GF-D8 (cell line): ENCODE measurements at places on chromosomes 11 and 22.

DNA sequence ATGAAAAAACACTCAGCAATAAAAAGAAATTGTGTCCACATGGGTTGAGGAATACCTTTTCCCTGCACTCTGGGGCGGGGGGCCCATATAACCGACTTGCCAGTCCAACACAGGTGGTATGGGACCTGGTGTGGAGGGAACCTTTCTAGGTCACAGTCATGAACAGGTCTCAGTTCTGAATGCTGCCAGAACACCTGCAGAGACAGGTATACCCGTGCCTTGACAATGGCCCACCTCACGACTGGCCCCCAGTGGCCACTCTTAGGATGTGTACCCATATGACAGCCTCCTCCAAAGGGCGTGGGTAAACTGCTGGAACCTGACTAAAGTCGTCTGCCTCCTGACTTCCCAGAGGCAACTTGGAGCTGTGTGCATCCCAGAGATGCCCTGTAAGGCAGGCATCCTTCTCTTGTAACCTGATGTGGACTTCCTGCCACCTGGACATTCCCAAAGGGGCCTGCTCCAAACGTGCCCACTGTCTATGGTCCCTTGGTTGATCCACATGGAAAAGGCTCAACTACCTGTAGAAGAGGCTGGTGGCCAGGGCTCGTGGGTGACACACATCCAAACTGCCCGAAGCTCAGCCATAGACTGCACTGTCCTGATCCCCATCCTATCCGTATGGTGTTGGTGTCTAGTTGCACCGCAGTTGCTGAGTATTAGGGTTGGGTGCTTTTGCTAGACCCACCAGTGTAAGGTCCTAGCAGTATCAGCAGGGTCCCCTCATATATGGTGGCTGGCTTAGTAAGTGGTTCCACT is 859.3 kb downstream of the BRD1 start:
- DNase-seq: no peak

- DNase-seq: no peak
These were observed 7.7 kb downstream of the CAT start for GRCh38 chr11:34446386-34446785.

DNA sequence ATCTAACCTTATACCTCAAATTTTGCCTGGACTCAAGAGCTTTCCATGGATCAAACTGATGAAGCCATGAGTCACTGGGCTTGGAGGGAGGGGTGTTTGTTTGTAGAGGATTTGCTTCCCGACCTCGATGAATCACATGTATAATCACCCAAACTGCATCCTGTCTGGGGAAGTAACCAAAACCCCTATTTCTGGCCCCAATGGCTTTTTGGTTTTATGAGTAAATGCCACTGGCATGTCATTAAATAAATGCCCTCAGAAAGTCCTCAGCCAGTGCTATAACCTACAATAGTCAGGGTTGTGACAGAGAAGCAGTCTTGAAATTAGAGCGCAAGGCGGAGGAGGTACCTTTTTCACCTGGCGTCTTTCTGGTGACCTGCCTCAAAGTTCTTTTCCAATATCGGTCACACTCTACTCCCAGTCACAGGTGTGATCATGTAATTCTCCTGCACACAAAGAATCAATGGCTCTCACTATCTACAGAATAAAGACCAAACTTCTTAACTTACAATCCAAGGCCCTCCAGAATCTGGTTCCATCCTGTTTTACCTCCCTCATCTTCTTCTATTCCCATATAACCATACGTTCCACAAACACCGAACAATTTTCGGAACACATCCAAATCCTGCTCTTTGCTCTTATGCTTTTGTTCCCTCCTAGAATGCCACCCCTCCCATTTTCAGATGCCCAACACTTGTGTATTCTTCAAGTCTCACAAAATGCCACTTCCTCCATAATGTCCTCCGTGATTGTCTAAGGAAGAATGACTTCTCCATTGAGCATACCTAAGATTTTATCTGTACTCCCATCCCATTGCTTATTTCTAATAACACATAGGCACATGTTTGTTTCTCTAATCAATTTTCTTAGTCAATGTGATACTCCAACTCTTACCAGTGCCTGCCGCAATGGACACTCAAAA is 81.3 kb upstream of the BLID start:
- no peak for DNase-seq

GRCh38 chr11:4467811-4468606 is 14.4 kb upstream of the OR52K1 start:
- DNase-seq: peak; percentile 29

DNA sequence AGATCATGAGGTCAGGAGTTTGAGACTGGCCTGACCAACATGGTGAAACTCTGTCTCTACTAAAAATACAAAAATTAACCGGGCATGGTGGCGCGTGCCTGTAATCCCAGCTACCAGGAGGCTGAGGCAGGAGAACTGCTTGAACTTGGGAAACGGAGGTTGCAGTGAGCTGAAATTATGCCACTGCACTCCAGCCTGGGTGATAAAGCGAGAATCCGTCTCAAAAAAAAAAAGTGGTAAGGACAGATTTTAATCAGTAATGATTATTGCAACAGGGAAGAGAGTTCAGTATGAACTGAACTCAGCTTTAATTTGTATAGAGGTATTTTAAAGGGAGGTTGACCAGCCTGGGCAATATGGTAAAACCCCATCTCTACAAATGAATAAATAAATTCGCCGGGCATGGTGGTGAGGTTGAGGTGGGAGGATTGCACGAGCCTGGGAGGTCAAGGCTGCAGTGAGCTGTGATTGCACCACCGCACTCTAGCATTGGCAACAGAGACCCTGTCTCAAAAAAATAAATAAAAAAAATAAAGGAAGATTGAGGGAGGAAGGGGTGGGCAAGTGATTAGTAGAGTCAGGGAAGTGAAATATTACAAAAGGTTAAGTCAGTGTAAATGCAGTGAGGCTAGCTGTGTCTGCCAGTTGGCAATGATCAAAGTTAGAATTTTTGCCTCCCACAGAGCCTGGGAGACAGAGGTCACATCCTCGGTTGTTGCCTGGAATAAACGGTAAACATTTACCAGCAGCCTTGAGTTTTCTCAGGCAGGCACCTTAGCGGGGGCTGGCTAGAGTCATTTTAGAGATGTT is 2.6 kb upstream of the MCM5 start:
- DNase-seq: no peak

DNA sequence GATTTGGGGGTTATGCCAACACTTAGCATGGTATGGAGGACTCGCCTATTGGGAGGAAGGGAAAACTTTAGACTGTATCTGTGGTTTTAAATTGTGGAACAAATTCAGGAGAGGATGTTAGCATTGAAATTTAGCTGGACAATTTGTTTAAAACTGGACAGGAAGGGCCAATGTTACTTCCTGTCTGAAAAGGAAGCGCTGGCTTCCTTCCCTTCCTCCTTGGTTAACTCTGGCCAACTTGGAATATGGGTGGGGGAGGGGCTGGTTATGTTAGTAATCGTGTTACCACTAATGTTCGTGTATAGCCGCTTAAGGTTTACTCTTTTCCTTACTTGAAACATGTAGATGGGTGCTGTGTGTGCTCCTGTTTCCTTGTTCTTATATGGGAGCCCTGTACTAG is 13.9 kb downstream of the CTNND1 start:
- no peak for DNase-seq

GRCh38 chr11:69968396-69969347 is 109.4 kb upstream of the ANO1 start:
- no peak for DNase-seq

DNA sequence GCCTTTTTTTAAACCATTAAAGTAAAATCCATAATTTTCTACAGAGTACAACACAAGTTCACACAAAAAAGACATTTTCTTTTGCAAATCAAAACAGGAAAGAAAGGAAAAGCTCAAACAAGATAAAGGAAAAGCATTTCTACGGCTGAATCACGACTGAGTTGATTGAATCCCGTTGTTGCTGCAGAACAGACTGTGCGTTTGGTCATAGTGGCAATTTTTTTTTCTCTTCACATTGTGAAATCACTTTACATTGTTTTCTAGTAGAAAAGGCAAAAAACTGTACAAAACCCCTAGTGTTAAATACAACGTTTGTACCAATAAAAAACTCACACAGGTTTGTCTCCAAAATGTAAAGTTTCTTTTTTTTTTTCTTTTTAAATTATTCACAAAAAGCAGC is 17.3 kb upstream of the RAPSN start:
- DNase-seq: no peak

DNA sequence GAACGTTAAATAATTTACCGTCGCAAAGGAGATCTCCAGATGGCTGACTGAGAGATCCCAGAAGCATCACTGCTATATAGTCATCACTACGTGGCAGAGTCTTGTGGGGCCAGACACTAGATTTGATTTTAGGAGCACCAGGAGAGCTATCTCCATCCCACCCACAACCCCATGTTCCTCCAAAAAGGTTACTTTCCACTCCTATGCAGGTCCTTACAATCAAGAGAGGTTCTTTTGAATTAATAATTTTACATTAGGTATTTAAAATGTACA is 19.4 kb downstream of the GUCY1A2 start:
- no peak for DNase-seq

DNA sequence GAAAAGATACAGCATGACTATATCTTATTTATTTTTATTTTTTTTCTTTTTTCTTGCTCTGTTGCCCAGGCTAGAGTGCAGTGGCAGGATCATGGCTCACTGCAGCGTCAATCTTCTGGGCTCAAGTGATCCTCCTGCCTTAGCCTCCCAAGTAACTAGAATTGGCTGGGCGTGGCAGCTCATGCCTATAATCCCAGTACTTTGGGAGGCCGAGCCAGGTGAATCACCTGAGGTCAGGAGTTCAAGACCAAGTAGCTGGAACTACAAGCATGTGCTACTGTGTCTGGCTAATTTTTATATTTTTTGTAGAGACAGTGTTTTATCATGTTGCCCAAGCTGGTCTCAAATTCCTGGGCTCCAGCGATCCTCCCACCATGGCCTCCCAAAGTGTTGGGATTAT is 28.3 kb upstream of the CCDC134 start:
- no peak for DNase-seq

GRCh38 chr11:47514825-47515647 is 37.9 kb downstream of the CELF1 start:
- DNase-seq: peak; percentile 18

- DNase-seq: no peak
These were observed 12.0 kb downstream of the SLCO2B1 start for GRCh38 chr11:75162954-75163353.

GRCh38 chr22:42682113-42682851 is 33.1 kb upstream of the CYB5R3 start:
- no peak for DNase-seq

GRCh38 chr11:6825231-6825744 is 20.2 kb upstream of the OR10A5 start:
- DNase-seq: no peak

- DNase-seq: no peak
These were observed 57.2 kb downstream of the SIK2 start for GRCh38 chr11:111659201-111660115.

GRCh38 chr11:120923866-120924508 is 99.9 kb upstream of the TBCEL start:
- DNase-seq: no peak
